ENCODE measurements at places on chromosomes 12 and 14.

- DNase-seq = no peak
These were observed 15.9 kb downstream of the COL2A1 start for GRCh38 chr12:47988073-47989022.

- no peak for DNase-seq
These were observed 87.1 kb downstream of the ACACB start for GRCh38 chr12:109203480-109203879.

DNA sequence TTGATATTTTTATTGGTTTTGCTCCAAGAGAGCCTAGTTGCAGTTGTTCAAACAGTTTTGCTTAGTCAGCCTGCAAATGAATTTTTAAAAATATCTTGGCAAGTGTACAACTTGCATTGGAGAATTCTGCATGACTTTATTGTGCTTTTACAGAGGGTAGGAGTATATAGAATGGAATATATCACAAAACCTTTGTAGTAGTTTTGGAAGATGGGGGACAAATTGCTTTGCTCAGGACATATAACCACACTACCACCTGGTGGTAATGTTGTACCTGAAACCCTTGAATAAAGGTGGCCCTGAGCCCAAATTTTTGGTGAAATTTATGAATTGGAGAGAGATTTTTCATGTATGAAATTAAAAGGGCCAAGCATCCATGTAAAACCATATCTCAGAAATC, 645.2 kb downstream of the MED13L start:
- peak; percentile 52 for DNase-seq

- peak; percentile 84 for DNase-seq
These were observed 1183.7 kb upstream of the TMEM132C start for GRCh38 chr12:127083008-127083949.

GRCh38 chr12:31950088-31950487, 9.1 kb upstream of the RESF1 start:
- DNase-seq = no peak

DNA sequence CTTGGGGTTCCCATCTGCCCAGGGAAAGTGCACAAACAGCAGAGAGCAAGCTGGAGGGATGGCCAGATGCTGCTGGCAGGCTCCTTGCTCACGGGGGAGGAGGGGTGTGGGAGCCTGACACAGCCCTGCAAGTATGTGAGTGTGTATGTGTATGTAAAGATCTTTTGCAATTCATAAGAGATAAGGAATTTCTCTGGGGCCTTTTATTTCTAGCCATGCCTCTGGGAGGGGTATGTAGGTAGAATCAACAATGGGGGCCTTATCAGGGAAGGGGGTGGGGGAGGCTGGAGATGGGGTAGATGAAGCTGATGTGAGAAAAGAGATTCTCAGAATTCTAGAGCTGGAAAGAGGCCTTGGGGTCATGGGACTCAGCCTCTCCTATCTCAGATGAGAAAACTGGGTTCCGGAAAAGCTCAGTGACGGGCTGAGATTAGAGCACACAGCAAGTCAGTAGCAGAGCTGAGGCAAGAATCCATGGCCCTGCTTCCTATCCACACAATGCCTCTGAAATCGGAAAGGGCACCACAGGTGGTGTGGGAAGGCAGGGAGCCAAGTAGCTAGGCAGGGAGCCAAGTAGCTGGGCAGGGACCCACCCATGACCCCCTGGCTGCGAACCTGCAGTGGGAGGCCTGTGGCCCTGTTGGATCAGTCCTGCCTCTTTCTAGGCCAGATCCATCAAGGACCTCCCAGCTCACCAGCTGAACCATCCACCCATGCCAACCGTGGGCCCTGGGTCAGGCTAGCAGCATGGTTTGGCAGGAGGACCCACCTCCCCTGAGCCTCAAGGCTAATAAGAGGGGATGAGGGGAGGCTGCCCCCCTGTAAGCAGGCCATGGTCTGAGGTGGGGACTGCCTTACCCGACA, 54.7 kb downstream of the PLEKHG3 start:
- DNase-seq = peak; percentile 86

DNA sequence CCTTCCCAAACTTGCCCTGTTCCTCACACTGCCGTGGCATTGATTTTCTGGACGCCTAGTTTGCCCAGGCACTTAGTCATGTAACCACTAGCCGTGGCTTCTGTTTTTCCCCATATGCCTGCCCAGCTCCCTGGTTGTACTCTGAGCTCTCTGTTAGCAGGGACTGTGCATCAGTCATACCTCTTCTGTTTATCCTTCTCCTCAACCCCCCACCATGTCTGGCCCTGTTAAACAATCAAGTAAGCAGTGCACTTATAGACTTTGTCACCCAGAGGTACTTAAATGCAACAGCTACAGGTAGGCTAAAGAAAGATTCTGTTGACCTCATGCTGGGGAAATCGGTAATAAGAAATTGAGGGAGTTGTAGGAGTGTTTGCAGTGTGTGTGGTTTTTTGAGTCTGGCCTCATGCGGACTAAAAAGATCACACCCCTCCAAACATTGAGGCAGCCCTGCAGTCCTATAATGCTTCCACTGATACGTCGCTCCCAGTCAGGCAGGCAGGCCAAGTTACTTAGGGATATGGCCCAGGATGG, 17.0 kb downstream of the UBE3B start:
- no peak for DNase-seq

DNA sequence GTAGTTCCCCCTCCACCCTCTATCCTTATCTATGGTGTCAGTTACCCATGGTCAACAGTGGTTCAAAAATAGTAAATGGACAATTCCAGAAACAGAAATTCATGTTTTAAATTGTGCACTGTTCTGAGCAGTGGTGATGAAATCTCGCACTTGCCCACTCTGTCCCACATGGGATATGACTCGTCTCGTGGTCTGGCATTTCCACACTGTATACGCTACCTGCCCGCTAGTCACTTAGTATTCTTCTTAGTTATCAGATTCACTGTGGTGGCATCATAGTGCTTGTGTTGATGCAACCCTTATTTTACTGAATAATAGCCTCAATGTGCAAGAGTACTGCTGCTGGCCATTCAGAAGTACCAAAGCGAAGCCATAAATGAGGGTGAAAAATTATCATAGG, 507.0 kb downstream of the SNAPC1 start:
- DNase-seq = peak; percentile 45

DNA sequence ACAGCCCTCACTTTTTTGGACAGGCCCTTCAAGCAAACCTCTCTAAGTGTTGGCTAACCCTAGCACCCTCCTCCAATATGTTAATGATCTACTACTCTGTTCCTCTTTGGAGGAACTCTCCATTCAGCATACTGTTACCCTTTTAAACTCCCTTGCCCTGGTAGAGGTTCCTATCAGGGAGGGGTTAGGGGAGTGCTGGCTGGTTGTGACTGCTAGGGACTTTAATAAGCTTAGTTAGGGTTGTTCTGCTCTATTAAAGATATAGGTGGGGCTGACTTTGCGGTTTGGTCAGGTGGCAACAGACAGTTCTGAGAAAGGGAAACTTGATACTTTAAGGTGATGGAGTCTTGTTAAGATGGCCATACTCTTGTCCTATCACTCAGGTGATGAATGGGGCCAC, 301.5 kb upstream of the FBXO33 start:
- DNase-seq = no peak

GRCh38 chr12:121295746-121296617, 527 bp downstream of the CAMKK2 start:
- DNase-seq = no peak

GRCh38 chr12:25254271-25254880, 3.6 kb upstream of the KRAS start:
- DNase-seq = peak; percentile 21

GRCh38 chr14:69471916-69472315, 12.6 kb upstream of the PLEKHD1 start:
- no peak for DNase-seq

- no peak for DNase-seq
These were observed 185.6 kb downstream of the TMEM117 start for GRCh38 chr12:44021471-44021971.

Measured in fibroblast of mammary gland (primary cell).